ENCODE measurements at places on chromosomes 6 and 20.

DNA sequence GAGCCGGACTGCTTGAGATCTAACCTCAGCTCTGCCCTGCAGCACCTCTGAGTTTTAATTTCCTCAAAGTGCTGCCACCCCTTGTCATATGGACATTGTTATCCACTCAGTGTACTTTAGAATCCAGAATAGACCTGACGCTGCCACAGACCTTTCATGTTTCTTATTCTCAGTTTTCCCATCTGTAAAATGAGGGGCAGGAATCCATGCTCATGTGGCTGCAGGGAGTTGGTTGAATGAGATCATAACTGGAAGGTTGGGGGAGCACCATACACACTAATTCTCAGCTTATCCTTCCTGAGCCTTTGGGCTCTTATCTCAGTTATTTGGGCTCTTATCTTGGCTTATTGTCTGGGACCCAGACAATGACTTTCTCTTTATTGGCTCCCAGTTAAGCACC is 2.3 kb downstream of the PABPC1L start:
- no peak for DNase-seq
- H3K4me1 ChIP-seq = peaks cover 34% of the 10 kb centered on the region
- no peak overlapping the region for H3K27ac ChIP-seq
- peak overlapping the region; percentile 87 for H3K4me3 ChIP-seq
- H3K36me3 ChIP-seq = peaks cover 39% of the 10 kb centered on the region

DNA sequence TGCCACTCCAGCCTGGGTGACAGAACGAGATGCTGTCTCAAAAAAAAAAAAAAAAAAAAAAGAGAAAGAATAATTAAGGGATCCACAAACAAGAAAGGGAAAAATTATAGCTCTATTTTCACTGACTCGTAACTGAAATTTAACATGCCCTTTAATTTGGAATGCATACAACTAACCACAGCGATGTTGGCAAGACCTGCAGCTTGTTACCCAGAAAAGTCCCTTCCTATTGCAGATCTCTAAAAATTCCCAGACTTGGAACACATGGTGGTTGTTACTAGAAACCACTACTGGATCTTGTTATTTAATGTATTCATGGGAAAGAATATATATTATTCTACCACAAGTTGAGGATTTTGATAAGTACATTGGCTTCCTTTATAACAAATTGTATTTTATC is 27.8 kb upstream of the SMIM28 start:
- no peak overlapping the region for H3K27ac ChIP-seq
- peaks cover 4% of the 10 kb centered on the region for H3K4me1 ChIP-seq
- H3K27me3 ChIP-seq = peaks cover 13% of the 10 kb centered on the region

DNA sequence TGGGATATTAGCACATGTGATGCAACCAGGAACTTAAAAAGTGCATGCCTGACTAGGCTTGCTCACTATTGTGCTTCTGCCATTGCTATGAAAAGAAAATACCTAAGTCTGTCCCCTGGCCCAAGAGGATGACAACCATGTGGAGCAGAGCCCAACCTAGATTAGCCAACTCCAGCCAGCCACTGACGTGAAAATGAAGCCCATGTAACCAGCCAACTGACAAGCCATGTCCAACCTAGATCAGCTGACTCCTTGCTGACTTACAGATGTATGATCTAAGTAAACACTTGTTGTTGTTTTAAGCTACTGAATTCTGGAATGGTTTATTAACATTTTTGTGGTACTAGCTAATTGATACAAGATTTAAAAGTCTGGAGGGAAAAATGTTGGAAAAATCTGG is 47.5 kb downstream of the PIGU start:
- H3K4me1 ChIP-seq = peaks cover 7% of the 10 kb centered on the region
- no peak overlapping the region for H3K27ac ChIP-seq
- H3K4me3 ChIP-seq = no peak overlapping the region
- no peak for DNase-seq

- no peak overlapping the region for H3K27ac ChIP-seq
- no peaks in the 10 kb centered on the region for H3K27me3 ChIP-seq
- no peaks in the 10 kb centered on the region for H3K4me1 ChIP-seq
- H3K36me3 ChIP-seq = peaks cover 49% of the 10 kb centered on the region
These were observed 9.5 kb upstream of the ADRM1 start for GRCh38 chr20:62293111-62293784.

DNA sequence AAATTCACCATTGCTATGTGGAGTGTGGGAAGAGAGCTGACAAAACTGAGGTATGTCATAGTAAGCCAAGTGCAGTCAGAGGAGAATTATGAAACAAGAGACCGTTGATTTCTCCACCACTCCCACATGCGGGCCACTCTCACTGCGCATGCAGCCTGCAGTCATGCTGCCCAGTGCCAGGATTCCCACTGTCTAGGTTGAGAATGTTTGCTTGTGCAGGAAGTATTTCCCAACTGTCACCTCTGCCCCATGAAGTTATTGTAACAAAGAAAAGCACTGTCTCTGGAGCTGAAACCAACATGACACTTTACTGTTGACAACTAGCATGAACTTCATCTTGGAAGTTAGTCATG is 18.7 kb upstream of the SFT2D1 start:
- H3K27me3 ChIP-seq = peaks cover 10% of the 10 kb centered on the region
- DNase-seq = no peak
- no peak overlapping the region for H3K4me3 ChIP-seq
- H3K4me1 ChIP-seq = peaks cover 4% of the 10 kb centered on the region
- no peak overlapping the region for H3K27ac ChIP-seq

DNA sequence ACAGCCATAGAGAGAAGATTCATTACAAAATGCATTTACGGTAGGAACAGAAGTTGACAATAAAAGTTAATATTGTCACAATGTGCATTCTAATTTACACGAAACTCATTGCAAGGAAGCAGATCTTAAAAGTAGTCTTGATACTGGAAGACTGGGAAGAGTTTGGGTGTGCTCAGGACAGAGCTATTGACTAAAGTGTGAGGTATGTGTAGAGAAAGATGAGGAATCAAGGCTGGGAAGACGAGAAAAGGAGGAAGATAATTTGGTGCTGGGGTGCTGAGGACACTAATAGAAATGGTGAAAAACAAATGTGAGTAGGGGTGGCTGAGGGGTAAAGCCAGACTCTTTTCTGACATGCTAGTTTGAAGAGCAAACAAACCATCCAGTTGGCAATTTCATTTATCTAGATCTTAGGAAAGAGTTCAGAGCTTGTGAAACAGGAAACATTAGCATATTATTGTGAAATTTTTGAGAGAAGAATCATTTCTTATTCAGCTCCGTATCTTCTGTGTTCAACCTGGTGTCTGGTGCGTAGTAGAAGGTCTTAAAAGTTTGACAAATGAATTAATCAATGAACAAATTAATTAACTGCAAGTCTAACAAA is 72.7 kb downstream of the ELOVL4 start:
- no peaks in the 10 kb centered on the region for H3K36me3 ChIP-seq
- no peak for DNase-seq
- no peaks in the 10 kb centered on the region for H3K27me3 ChIP-seq
- H3K27ac ChIP-seq = no peak overlapping the region
- H3K4me3 ChIP-seq = no peak overlapping the region

DNA sequence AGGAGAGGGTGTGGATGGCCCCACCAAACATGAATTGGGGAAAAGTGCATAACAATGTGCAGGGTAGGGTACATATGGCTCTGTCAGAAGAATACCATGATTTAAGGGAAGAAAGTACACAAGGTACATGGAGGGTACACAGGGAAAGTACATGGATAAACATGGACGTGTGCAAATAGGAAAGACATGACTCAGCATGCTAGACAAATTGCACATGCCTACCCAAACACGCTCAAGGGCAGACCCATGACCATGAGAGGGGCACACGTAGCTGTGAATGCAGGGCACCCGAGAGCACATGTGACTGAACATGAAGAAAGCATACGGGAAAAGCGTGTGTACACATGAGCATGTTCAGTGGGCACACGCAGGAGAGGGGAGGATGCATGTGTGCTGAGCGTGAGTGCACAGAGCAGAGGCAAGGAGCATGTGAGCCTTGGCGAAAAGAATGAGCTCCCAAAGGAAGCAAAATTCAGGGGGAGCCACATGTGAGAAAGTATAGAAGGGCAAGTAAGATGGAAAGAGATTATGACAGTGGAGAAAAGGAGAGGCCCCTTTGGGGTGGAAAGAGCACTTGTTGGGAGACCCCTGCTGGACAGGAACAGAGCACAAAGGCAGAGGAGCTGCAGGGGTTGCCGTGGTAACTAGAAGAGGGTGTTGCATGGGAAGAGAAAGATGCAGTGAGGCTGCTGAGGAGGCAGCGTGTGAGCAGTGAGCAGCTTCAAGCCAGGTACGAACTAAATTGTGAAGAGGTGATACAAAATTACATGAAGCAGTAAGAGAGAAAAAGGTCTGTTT is 17.8 kb downstream of the OR2H2 start:
- H3K4me1 ChIP-seq = peaks cover 18% of the 10 kb centered on the region
- H3K27ac ChIP-seq = peak overlapping the region; percentile 10
- H3K4me3 ChIP-seq = no peak overlapping the region
- H3K27me3 ChIP-seq = no peaks in the 10 kb centered on the region
- DNase-seq = peak; percentile 44
- H3K36me3 ChIP-seq = peaks cover 51% of the 10 kb centered on the region

GRCh38 chr6:34021554-34022190 is 124.2 kb downstream of the GRM4 start:
- H3K27ac ChIP-seq = peak overlapping the region; percentile 64
- no peak overlapping the region for H3K4me3 ChIP-seq
- H3K27me3 ChIP-seq = peaks cover 15% of the 10 kb centered on the region
- no peaks in the 10 kb centered on the region for H3K36me3 ChIP-seq
- DNase-seq = no peak

- no peaks in the 10 kb centered on the region for H3K36me3 ChIP-seq
- peaks cover 3% of the 10 kb centered on the region for H3K27me3 ChIP-seq
- DNase-seq = no peak
- H3K27ac ChIP-seq = no peak overlapping the region
- H3K4me1 ChIP-seq = peaks cover 32% of the 10 kb centered on the region
- no peak overlapping the region for H3K4me3 ChIP-seq
These were observed 20.5 kb downstream of the JPH2 start for GRCh38 chr20:44166477-44166876.

DNA sequence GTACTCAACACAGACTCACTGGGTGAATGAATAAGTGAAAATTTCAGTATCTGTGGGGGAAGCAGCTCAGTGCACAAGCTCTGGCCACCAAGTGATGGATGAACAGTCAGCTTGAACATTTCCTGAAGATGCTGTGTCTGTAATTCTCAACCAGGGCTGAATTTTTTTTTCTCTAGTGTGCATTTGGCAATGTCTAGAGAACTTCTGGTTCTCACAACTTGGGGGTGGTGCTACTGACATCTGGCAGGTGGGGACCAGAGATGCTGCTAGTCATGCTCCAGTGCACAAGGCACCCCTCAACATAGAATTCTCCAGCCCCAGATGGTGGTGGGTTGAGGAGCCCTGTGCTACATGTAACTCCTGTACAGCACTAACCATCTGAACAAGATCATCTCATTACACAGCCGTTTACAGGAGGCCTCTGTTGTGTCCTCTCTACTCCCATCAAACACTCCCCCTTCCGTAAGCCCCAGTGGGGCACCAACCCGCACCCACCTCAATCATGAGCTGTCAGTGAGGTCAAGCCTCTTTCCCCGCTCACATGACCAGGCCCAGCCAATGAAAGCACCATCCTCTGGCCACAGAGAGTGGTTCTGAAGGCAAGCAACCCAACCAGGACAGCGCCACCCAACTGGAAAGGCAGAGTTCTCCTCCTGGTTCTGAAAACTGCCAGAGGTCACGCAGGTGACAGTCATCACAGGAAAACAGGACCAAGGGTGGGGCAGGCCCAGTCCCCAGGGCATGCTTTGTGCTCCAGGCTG is 103.9 kb upstream of the PMEPA1 start:
- H3K4me3 ChIP-seq = no peak overlapping the region
- H3K36me3 ChIP-seq = no peaks in the 10 kb centered on the region
- H3K4me1 ChIP-seq = peaks cover 52% of the 10 kb centered on the region
- peaks cover 18% of the 10 kb centered on the region for H3K27me3 ChIP-seq
- DNase-seq = no peak
- H3K27ac ChIP-seq = no peak overlapping the region

GRCh38 chr20:48017509-48017908 is 232.2 kb upstream of the SULF2 start:
- H3K4me3 ChIP-seq = no peak overlapping the region
- H3K4me1 ChIP-seq = peaks cover 30% of the 10 kb centered on the region
- no peak for DNase-seq
- H3K27me3 ChIP-seq = peaks cover 13% of the 10 kb centered on the region

- H3K27me3 ChIP-seq = peaks cover 34% of the 10 kb centered on the region
- no peaks in the 10 kb centered on the region for H3K36me3 ChIP-seq
- DNase-seq = peak; percentile 0
- no peak overlapping the region for H3K4me3 ChIP-seq
- H3K27ac ChIP-seq = no peak overlapping the region
- H3K4me1 ChIP-seq = peaks cover 7% of the 10 kb centered on the region
These were observed 90.6 kb upstream of the BHLHE23 start for GRCh38 chr20:63097336-63097831.

- no peak overlapping the region for H3K4me3 ChIP-seq
- peaks cover 4% of the 10 kb centered on the region for H3K27me3 ChIP-seq
- no peak for DNase-seq
- H3K4me1 ChIP-seq = peaks cover 96% of the 10 kb centered on the region
These were observed 166.7 kb downstream of the SCML4 start for GRCh38 chr6:107657373-107657754.

DNA sequence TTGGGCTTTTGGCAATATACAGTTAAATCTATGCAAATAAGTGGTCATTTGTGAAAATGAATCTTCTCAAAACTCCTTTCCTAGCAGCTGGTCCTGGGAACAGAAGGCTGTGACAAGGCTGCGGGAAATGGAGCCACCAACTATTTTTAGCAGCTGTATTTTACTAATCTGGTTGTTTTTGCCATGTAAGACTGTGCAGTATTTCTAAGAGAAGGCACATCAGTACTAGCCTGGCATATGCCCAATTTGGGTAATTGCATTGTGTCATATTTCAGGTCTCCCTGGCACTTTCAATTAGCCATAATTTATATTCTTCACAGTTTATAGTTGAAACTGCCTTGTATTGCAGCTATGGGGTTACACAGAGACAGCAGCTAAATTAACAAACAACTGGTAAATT is 109.6 kb downstream of the MANEA start:
- no peaks in the 10 kb centered on the region for H3K36me3 ChIP-seq
- peaks cover 4% of the 10 kb centered on the region for H3K27me3 ChIP-seq
- DNase-seq = no peak
- no peak overlapping the region for H3K27ac ChIP-seq
